ENCODE measurements at places on chromosomes 12 and 14. TPM values are rescaled to one million over a fixed set of nuclear protein-coding genes. Genes with fewer than 3 reads are reported as not detected.

PDZRN4 gene
- not detected for total RNA-seq

- no peak for DNase-seq
These were observed 297.0 kb downstream of the ATP23 start for GRCh38 chr12:58238411-58238810.

KLRG1 gene
- under 0.01 TPM for total RNA-seq

GRCh38 chr12:132110677-132111076, 33.4 kb downstream of the DDX51 start:
- no peak for DNase-seq

DNA sequence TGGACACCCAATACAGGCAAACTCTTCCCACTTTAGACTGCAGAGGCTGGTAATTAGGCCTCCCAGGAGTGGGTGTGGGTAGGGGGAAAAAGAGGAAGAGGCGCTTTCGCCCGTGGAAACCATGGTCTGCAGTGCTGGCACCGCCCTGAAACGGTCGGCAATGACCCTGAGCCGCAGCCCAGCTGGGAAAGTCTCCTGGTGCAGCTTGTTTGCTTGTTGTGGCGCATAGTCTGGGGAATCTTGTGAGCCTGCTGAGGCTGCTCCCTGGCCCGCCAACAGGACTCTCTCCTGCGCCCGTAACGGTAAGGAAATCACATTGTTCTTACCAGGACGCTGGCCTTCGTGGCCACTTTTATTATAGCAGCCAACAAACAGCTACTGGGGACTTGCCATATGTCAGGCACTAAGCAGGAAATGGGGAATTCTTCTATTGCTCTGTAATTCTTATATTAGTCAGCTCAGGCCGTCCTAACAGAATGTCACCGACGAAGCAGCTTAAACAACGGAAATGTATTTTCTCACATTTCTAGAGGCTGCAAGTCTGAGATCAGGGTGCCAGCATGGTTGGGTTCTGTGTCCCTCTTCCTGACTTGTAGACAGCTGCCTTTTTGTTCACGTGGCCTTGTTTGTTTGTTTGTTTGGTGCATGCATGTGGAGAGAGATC, 52.5 kb upstream of the RIN3 start:
- no peak for DNase-seq

- DNase-seq, result no peak
These were observed 90.1 kb upstream of the DACT1 start for GRCh38 chr14:58547649-58548048.

DNA sequence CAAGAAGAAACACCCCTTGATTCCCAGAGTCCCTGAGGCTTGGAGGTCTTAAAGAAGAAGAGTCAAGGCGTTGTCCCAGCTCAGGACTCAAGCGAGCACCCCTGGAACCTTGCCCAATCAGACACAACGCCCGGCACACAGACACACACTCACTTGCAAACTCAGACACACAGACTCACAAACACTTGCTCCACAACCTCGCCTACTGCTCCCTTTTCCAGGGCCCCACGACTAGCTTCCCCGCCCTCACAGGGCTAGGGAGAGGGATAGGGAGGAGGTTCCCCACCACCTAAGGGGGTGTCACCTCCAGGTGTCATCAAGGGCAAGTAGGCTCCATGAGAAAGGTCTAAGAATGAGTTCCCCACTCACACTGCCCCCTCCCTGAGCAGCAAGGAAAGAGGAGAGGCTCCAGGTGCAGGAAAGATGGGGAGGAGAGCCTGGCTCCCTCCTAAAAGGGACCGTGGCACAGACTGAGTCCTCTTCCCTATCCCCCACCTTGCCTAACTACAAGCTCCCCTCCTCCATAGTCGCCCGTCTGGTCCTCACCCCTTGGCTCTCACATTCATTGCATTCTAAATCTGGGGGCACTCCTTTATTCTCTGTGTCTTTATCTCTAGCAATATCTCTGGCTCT, 717 bp downstream of the WNT10B start:
- no peak for DNase-seq

DNA sequence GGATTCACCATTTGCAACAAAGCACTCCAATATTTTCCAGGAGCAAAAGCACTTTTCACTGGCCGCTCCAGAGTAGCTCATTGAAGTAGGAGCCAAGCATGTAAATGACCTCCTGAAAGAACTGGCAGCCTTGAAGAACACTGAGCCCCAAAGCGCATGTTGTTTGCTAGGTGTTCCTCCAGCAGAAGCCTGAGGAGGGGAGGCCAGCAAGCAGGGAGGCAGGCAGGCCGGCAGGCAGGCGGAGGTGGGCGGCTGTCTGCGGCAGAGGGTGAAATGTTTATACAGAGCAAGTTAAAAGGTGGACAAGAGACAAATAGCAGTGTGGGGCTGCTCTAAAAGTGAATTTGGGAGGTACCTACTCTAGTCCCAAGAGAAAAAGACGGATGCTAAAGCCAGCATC, 439.4 kb downstream of the CCDC91 start:
- no peak for DNase-seq

IL23A gene
- not detected for total RNA-seq

DNA sequence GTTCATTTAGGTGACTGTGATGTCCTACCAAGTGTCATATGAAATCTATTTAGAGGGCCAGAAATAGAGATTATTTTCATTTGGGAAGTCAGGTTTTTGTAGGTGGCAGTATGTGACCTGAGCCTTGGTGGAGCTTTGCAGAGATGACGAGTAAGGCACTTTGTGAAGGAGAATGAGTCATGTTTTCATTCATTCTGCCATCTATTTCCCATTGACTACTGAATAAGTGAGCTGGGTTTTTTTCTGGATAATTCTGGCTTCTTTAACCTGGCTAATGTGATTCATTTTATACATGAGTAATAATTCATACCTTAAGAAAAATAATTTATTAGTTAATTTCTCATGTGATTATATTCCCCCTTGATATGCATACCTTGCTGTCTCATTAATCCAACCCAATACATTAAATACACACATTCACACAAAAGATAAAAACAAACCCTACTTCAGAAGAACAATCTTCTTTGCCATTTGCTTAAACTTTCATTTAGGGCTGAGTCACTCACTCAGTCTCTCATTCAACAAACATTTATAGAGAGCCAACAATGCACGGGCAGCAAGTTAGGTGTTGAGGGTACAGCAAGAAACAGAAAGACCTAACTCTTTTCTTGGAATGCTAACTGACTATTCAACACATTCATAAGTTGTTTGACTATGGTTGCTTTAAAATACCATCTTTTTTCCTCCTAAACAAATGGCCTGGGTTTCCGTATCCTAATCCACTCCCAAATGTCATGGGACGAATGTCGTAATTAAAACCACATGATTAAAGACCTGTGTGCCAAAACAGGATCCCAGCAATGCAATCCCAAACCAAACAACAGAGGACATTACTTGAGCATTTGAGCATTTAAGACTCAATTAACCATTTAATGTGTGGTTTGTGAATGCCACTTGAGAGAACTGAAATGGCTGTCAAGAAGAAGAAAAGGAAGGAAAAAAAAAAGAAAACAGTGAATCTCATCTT, 78.0 kb downstream of the KITLG start:
- peak; percentile 88 for DNase-seq

GRCh38 chr14:59262717-59263454, 74.4 kb downstream of the DAAM1 start:
- no peak for DNase-seq

DNA sequence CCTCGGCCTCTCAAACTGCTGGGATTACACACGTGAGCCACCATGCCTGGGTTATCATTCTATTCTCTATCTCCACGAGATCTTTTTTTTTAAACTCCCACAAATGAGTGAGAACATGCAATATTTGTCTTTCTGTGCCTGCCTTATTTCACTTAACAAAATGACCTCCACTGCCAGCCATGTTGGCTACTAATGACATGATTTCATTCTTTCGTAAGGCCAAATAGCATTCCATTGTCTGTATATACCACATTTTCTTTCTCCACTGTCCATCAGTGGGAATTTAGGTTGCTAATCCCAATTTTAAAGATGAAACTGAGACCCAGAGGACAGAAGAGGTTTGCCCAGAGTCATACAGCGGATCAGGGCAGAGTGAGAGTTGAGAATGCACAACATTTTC, 10.9 kb upstream of the TRPV4 start:
- DNase-seq, result no peak

PWP1 gene
- total RNA-seq, result 92.1 TPM

GRCh38 chr12:22740656-22741355, 115.8 kb downstream of the ETNK1 start:
- no peak for DNase-seq

DNA sequence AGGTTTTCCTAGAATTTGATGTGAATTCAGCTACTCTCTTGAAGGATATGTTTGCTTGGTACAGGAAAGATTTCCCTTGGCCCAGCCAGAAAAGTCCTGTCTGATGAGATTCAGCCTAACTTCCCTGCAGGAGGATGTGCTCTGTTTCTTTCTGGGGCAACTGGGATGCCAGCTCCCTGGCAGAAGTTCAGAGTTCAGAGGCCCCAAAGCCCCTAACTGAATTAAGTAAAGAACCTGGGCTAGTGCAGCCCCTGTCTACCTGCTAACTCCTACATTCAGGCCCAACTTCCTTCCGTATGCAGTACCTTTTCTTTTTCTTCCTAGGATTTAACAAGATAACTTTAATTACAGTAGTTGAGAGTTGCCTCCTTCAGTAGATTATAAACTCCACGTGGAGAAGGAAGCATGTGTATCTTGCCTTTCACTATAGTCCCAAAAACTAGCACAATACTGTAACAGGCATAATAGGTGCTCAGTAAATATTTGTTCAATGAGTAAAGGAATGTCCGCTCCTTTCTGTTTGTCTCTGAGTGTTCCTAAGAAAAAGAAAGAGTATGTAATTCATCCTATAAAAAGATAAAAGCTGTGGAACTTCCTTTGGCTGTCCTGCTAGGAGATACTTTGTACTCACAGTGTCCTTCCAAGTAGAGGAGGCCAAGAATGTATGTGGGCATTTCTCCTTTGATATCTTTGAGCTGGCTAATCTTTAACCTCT, 141.0 kb downstream of the SLC8A3 start:
- peak; percentile 42 for DNase-seq
